Hematopoietic multipotent progenitor cell (in vitro differentiated cells): ENCODE measurements at places on chromosomes 3 and 15.

DNA sequence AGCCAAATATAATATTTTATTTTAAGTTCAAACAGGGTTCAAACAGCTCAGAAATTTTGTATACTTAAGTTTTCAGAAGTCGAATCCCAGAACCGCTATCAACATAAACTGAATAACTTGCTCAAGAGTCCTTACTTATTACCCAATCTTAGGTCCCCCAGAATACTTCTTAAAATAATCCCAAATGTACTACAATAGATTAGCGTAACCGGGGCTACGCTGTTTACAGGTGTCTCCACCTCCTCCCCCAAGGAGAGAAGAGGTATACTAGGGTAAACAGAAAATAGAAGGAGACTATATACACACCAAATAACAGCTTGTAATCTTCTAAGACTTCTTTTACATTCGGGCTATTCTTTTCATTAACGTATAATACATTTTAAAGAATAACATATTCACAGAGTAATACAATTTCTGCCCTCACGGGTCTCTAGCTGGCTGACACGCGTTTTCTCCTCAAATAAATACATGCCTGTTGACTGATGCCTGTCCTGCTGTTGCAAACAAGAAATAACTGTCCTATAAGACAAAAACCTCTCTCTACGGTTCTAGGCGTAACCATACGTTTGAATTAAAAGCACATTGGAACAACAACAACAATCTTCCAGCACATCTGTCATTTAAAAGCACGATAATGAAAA lies 1.3 kb downstream of the DENND4A start:
- DNase-seq: no peak

- no peak for DNase-seq
Measured at GRCh38 chr3:87792534-87793336, 266.1 kb downstream of the CGGBP1 start.

DNA sequence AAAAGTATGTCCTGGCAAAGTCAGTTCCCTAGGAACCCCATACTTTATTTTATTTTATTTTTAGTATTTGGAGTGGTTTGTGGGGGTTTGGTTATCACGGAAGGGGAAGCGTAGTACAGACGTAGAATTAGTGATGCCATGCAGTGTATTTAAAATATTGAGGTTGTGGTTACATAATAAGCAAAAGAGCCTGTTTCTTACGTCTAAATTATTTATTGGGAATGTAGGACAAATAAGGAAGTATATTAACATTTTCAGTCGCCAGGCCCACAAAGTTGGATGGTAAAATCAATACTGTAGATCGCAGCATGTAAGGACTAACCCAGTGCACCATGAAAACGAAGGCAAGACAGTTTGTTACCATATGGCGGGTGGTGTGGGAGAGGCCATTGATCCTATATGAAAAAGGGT lies 558 bp downstream of the DTWD1 start:
- peak; percentile 21 for DNase-seq

DNA sequence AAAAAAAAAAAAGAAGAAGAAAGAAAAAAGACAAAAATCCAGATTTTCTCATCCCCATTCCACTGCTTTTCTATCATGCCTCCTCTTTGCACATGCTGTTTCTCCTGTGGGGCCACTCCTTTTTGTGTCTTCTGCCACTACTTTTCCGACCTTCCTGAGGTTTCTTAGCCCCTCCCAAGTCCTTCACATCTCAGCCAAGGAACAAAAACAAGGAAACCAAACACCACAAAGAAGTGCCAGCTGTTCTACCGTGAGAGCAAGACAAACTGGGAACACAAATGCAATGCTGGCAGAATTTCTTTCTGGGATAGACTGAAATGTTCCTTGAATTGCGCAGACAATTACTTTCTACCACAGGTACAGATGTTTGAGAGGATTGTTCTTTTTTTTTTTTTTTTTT lies 83.2 kb downstream of the MB21D2 start:
- no peak for DNase-seq

GRCh38 chr15:75030424-75030823 lies 7.0 kb downstream of the PPCDC start:
- no peak for DNase-seq

DNA sequence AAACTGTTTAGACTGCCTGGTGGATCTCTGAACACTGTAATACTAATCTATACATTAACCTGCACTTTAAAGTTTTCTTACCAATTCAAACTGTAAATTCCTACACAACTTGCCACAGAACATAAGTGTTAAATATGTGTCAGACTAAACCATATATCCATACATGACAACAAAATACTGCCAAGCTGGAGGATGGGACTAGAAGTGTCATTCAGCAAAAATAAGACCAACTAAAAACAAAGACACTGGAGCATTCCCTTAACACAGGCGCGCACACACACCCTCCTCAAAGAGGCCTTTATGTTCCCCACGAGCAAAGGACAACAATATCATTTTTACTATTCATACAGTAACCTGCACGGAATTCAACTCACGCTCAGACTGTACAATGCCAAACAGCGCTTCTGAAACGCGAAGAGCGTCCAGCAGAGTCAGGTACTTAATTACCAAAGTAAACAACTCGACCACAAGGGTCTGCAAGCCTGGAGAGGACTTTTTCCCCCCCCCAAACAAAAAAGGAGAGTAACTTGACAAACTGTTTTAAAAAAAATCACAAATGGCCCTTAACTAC lies 1.1 kb downstream of the DCUN1D1 start:
- no peak for DNase-seq

DNA sequence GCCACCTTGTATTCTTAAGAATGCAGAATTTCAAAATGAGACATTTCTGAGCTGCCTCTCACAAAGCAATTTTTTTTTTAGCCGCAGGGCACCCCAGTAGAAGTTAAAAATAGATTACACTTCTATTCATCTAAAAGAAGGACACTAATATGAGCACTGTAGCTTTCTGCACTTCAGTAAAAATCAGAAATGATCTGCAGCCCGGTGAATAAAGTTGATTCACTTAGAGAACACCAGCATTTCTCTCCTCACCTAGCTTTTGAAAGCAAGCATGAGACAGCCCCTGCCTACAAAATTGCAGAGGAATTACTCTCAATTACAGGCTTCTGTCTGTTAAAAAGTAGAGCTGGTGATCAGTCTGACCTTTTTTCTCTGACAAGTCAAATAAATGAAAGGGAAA lies 1062.4 kb downstream of the FHIT start:
- DNase-seq: no peak

GRCh38 chr3:71582612-71583565 lies 639 bp downstream of the FOXP1 start:
- DNase-seq: peak; percentile 86

GRCh38 chr15:55708720-55709119 lies 34.2 kb downstream of the PRTG start:
- no peak for DNase-seq

- no peak for DNase-seq
Measured at GRCh38 chr3:70065696-70066253, 66.2 kb downstream of the SAMMSON start.

DNA sequence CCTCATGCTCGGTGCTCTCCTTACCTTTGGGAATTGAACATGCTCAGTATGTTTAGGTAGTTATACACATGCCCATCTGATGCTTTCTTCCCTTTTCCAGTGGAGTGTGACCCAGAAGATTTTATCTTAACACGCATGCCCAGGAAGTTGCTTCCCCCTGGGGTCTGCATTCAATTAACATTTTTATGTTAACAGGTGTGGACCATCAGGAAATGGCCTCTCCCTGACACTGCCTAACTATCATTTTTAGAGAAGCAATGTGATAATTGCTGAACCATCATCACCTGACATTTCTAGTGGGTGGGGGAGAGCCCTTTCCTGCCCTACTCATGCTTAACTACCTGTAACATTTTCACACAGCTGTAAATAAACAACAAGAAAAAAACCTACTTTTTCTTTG lies 55.1 kb upstream of the TGFBR2 start:
- no peak for DNase-seq

DNA sequence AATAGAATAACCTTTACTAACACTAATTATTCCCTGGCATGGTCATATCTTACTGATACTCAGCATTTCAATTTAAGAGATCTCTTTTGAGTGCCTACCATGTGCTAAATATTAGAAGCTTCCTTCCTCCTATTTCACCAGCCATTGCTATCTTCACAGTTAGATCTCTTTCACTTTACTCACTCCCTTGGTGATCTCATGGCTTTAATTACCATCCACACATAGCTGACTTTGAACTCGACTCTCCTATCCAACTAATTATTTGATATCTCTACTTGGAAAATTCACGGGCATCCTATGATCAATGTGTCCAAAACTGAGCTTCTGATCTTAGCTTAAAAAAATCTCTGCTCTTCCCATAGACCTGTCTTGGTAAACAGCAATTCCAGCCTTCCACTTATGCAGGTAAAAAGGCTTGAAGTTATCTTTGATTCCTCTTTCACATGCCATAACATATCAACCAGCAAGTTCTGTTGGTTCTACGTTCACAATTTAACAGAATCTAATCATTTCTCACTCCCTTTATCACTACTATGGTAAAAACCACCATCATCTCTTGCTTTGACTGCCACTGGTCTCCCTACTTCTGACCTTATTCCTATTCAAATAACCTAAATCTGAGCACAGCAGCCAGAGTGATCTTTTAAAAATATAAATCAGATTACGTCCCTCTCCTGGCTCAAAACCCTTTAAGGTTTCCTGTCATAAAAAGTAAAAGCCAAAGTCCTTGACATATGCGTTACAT lies 41.8 kb downstream of the HLTF start:
- no peak for DNase-seq

- DNase-seq: no peak
Measured at GRCh38 chr3:48848816-48849515, 1.3 kb upstream of the PRKAR2A start.

- no peak for DNase-seq
Measured at GRCh38 chr15:76217029-76217881, 94.0 kb downstream of the ETFA start.

- DNase-seq: no peak
Measured at GRCh38 chr3:111246967-111247760, 175.5 kb downstream of the NECTIN3 start.

GRCh38 chr15:29528276-29528675 lies 258.7 kb upstream of the NSMCE3 start:
- DNase-seq: no peak

- no peak for DNase-seq
Measured at GRCh38 chr3:86104154-86104553, 886.8 kb downstream of the VGLL3 start.

GRCh38 chr3:66470285-66470684 lies 30.5 kb downstream of the LRIG1 start:
- DNase-seq: no peak
